ENCODE measurements at places on chromosomes 11 and 22.

- no peak for DNase-seq
These were observed 851 bp downstream of the SYT8 start for GRCh38 chr11:1835671-1836010.

DNA sequence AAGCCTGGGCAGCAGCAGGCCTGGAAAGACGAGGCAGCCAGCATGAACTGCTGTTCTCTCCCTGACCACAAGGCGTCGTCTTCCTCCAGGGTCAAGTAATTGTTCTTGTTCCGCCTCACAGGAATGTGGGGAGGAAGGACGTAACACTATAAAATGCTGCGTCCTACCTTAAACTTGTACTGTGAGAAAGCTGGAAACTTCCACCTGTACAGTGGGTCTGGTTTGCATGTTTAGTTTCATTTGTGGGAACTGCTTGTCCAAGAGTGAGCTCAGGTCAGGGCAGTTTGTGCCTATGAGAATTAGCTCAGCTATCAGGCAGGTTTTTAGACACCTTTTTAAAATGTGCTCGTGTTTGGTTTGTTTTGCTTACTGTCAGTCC, 55.2 kb downstream of the PANX1 start:
- no peak for DNase-seq

GRCh38 chr22:27032091-27032761, 374.8 kb downstream of the MIAT start:
- no peak for DNase-seq

- peak; percentile 1 for DNase-seq
These were observed 1.4 kb upstream of the GNAZ start for GRCh38 chr22:23068832-23069385.

Measured in activated naive CD4-positive, alpha-beta T cell treated with anti-CD3 and anti-CD28 coated beads, Interleukin-2, amount 50 U/mL, for 16 hours (primary cell).